Kidney capillary endothelial cell (primary cell): ENCODE measurements at places on chromosomes 3 and 15.

GRCh38 chr3:45969116-45969515 is 25.9 kb downstream of the CXCR6 start:
- no peak for DNase-seq

DNA sequence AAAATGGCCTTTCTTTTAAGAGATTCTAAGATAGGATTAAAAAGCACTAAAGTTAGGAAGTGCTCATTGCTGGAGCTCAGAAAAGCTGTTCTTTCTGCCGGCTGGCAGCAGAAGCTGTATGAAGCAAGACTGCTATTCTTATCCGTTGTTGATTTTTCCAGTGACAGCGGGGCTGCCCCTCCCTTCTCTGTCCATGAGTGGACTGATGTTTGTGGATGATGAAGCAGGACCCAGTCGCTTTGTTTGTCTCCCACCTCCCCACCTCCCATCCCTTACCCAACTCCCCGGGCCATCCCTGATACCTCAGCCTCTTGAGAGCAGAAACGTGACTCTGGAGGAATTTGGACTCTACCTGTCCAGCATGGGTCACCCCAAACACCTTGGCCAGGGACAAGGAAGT is 10.3 kb upstream of the MUSTN1 start:
- DNase-seq: no peak

DNA sequence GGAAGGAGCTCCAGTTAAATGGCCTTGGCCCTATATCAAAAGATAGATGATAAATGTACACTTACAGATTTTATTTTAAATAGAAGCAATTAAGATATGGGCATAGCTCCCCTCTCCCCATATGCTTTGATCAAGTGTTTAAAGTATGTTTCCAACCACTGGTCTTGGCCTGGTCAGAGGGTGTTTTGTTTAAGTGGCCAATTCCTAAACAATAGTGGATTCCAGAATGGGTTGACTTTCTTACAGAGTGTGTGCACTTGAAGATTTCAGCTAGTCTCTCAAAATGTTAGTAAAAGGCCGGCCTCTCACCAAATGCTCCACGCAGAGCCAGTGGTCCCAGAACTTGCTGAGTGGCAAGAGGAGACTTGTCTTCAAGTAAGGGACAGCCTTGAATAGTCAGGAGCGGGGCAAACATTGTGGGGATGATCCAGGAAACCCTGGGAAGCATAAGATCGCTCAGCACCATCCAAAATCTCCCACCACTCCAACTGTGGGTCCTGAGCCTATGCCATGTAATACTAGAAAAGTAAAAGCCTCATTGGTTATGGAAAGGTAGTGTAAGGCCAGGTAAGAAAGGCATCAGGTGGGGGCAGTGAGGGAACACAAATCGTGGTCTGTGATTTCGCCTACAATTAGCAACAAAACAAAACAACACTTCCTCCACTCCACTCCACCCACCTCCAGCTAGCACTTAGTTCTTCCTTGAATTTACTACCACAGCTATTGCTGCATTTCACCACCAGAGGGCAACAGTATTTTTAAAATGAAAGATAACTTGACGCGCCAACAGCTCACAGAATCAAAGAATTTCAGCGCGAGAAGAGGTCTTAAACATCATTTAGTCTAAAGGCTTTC is 4.8 kb downstream of the RARRES1 start:
- DNase-seq: peak; percentile 74

DNA sequence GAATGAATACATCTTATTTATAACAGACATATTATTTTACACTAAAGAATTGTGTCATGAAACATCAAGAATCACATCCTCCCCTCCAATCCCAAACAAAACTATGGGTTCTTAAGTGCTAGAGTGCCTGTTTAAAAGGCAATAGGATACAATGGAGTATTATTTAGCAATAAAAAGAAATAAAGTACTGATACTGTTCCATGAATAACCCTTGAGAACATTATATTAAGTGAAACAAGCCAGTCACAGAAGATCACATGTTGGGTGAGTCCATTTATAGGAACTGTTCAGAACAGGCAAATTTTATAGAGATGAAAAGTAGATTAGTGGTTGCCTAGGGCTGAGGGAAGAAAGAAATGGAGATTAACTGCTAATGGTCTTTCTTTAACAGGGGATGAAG is 86.5 kb downstream of the ANKRD28 start:
- no peak for DNase-seq

- no peak for DNase-seq
Observed at GRCh38 chr3:49666592-49666991, 7.6 kb upstream of the APEH start.

DNA sequence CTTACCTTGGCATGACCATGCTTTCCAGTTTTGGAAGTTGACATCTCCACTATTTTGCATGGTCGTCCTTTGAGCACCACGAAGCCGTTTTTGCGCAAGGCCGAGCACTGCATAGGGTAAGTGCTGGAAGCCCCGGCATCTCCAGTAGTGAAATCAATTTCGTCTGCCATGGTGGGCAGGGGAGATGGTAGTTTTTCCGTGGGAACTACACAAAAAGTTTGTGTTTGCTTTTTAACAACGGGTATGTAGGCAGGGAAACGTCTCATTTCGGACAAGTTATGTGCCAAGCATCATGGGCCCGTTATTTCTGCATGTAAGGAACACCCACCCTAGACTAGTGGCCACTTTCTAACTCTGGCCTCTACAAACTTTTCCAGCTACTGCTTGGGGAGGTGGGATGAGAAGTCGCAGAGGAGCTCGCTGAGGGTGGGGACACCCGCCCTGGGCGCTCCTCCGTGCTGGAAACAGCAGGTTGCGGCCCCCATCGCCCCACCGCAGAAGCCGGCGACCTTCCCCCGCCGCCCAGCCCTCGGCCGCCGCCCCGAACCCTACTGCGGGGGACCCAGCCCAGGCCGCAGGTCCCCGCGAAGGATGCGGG is 701 bp downstream of the EIF5A2 start:
- DNase-seq: no peak

- no peak for DNase-seq
Observed at GRCh38 chr3:171420667-171421066, 39.5 kb downstream of the TNIK start.

GRCh38 chr3:198112031-198112430 is 152.0 kb downstream of the LMLN start:
- DNase-seq: no peak

DNA sequence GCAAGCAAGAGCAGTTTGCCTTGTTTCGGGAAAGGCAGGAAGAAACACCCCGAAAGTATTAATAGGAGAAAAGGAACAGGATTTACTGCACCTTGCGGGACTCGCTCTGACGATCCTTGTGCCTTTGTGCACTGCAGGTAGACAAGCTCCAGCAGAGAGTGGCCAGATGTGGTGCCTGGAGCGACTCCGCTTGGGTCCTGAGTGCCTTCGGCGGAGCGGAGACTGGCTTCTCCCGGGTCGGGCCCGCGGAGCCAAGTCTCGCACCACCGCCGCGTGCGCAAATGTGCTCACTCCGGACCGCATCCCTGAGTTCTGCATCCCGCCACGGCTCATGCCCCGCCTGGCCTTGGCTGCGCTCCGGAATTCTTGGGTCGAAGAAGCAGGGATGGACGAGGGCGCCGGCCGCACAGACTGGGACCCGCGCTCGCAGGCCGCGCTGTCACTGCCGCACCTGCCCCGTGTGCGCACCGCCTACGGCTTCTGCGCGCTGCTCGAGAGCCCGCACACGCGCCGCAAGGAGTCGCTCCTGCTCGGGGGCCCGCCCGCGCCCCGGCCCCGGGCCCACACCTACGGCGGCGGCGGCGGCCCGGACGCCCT is 769 bp downstream of the C2CD4A start:
- DNase-seq: no peak

- DNase-seq: no peak
Observed at GRCh38 chr15:33679061-33679460, 289.2 kb upstream of the CHRM5 start.

DNA sequence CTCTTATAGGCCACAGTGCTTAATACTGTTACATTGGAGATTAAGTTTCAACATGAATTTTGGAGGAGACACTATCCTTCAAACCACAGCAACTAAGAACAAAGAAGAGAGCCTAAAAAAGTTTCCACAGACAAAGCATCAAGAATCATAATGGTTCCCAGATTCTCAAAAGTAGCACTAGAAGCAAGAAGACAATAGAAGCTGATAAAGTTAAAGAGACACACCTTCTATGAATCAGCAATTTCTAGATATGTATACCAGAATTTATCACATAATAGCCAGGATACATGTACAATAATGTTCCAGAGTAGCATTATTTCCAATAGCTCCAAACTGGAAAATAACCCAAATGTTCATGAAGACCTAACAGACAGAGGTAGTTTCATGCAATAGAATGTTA is 12.2 kb downstream of the NKIRAS1 start:
- DNase-seq: no peak

- DNase-seq: no peak
Observed at GRCh38 chr15:36359286-36359685, 220.1 kb upstream of the CDIN1 start.

GRCh38 chr3:48544141-48544540 is 12.5 kb downstream of the PFKFB4 start:
- no peak for DNase-seq

DNA sequence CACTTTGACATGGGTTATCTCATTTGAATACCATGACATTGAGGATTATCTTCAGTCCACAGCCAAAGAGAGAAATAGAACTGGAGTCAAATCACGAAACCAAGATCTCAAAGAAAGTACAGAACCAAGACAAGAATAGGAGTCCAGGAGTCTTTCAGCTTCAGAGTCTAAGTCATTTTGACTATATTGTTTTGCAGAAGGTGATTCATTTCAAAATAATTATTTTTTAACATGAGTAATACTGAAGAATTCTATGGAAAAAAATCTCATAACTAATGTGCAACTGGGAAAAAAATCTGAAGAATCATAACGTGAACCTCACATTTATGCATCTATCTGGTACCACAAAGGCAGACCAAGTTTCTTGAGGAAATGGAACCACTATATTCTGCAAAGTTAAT is 60.3 kb downstream of the UBE3A start:
- peak; percentile 37 for DNase-seq

DNA sequence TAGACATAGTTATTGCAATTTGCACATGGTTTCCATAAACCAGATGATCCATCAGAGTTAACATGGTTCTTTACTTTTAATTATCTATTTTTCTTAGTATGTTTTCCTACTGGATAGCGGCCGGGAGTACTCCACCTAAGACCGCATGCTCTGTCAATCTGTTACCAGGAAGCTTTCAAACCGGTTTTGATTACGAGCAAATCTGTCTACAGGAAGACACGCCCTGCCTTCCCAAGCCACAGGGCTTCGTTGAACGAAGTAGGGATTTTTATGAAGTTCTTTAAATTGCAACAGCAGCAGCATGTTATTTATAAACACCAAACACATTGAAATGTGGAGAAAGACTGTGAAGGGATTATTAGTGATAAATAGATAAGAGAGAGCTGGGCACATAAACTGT is 283.3 kb upstream of the ROBO2 start:
- no peak for DNase-seq

DNA sequence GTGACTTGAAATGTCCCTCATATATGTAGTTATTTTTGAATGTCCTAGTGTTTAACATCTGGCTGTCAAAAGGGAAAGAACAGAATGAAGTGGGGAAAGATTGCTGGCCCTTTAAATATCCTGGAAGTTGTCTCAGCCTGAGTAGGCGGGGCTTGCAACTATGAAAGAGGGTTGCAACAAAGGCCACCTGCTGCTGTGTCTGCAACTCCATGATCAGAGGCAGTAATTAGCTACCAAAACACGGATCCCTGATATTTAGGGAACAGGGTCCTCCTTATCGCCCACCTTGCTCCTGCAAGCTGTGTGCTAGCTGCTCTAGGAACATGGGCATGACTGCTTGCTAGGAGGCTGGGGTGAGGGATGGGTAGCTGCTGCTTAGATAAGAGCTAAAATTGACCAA is 100.2 kb upstream of the CFAP20DC start:
- DNase-seq: no peak

DNA sequence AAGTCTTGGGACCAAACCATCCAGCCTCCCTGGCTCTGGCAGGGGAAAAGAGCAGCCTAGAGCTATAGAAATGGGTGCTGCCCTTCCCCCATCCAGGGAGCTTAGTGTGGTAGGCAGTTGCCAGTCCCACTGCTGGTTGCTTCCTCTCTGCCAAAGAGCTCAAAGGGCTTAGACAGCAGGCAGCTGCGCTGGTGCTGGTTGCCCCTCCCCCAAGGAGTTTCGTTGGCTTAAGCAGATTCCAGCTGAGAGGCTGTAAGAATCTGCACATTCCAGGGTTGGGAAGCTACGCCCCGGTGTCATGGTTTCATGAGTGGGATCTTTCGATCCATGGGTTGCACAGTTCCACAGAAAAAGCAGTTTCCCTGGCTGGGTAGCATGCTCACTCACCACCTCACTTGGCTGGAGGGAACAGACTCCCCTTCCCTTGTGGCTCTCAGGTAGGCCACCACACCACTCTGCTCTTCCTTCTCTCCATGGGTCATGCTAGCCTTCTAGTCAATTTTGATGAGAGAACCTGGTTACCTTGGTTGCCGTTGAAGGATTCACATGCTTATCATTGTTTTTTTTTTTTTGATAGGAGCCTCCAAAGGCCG is 195.1 kb downstream of the EPHA6 start:
- no peak for DNase-seq

DNA sequence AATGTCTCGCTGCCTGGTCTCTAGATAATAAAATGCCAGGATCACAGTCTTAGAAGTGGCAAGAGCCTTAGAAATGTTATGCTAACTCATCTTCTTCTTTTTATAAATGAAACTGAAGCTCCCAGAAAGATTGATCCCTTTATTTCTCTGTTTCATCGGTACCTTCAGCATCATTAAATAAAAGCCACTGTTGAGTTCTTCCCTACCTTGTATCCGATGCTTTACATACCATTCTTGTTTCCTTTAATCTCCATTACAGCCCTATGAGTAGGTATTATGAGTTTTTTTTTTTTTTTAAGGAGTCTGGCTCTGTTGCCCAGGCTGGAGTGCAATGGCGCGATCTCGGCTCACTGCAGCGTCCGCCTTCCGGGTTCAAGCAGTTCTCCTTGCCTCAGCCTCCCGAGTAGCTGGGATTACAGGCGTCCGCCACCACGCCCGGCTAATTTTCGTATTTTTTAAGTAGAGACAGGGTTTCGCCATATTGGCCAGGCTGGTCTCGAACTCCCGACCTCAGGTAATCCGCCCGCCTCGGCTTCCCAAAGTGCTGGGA is 815 bp upstream of the ABCC5 start:
- no peak for DNase-seq

DNA sequence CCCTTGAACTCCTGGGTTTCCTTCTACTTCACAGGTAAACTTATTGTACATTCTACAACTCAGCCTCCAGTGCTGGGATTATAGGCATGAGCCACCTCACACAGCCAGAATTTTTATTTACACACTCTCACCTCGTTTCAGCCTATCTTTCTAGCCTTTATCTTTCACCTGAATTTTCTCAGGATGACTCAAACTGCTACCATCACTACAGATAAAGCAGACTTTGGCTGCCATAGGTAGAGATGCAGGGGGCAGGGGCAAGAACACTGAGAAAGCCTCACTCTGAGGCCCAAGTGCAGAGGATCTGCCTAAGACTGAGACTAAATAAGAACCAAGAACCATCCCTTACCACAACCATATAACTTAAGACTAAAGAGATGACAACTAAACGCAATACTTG is 59.0 kb downstream of the ETFA start:
- no peak for DNase-seq

- DNase-seq: no peak
Observed at GRCh38 chr3:22147161-22147560, 396.2 kb upstream of the ZNF385D start.

- no peak for DNase-seq
Observed at GRCh38 chr15:88302373-88302772, 45.8 kb upstream of the NTRK3 start.
